ENCODE measurements at places on chromosomes 4 and X.

GRCh38 chrX:125681507-125681906 lies 361.8 kb downstream of the TEX13C start:
- DNase-seq: no peak

- DNase-seq: no peak
Observed at GRCh38 chr4:77194989-77195388, 38.0 kb downstream of the CCNG2 start.

GRCh38 chr4:1625600-1626138 lies 58.4 kb downstream of the FAM53A start:
- no peak for DNase-seq

- DNase-seq: no peak
Observed at GRCh38 chrX:38959736-38960135, 158.5 kb downstream of the MID1IP1 start.

DNA sequence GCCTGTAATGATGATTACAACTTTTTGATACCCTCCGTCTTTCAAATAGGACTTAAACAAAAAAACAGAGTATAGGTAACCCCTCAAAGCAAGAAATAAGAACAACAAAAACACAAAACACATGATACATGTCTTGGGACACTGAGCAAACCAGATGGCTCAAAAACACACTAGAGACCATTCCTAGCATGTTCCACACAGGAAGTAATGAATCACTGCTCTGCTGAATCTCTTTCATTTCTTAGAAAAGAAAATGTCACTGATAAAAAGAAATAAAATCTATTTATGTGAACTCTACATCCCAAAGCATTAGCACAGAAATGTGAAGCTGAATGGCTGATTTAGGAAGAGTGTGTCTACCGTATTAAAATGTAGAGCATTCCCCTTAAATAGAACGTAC lies 134.5 kb upstream of the IL15 start:
- DNase-seq: no peak

DNA sequence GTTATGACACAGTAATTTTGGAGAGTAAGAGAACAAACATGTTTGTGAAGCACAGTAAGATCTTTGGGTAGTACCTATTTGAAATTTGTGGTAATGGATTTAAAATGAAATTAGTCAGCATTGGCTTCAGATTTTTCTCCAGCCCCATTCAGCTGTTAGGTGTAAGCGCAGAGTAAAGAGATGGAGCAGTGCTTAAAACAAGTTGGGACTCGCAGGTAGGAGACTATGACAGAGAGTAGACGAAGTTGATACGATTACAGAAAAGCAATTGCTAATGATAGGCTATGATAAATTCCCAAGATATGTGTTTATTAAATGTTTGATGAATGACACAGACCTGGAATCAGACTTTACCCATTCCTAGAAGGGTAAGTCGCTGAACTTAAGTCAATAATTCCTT lies 72.6 kb downstream of the CHIC2 start:
- DNase-seq: no peak

GRCh38 chr4:38456096-38456495 lies 207.9 kb upstream of the KLF3 start:
- DNase-seq: no peak

DNA sequence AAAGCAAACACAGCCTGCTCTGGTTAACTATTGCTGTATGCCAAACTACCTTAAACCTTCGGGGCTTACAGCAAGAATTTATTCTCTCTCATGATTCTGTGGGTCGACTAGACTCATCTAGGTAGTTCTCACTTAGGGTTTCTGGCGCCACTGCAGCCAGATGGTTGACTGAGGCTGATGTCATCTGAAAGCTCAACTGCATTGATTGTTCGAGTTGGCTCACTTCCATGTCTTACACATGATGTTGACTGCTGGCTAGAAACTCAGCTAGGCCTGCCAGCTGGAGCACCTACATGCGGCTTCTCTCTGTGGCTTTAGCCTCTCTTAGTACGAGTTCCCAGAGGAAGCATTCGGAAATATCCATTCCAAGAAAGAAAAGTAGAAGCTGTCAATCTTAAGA lies 103.2 kb downstream of the SRPX start:
- DNase-seq: no peak

- DNase-seq: no peak
Observed at GRCh38 chr4:4585012-4585670, 43.3 kb upstream of the STX18 start.

- no peak for DNase-seq
Observed at GRCh38 chr4:150244600-150244999, 166.4 kb downstream of the DCLK2 start.

- DNase-seq: no peak
Observed at GRCh38 chr4:71524756-71525155, 185.9 kb downstream of the SLC4A4 start.

GRCh38 chr4:185600801-185601434 lies 65.6 kb upstream of the PDLIM3 start:
- no peak for DNase-seq

DNA sequence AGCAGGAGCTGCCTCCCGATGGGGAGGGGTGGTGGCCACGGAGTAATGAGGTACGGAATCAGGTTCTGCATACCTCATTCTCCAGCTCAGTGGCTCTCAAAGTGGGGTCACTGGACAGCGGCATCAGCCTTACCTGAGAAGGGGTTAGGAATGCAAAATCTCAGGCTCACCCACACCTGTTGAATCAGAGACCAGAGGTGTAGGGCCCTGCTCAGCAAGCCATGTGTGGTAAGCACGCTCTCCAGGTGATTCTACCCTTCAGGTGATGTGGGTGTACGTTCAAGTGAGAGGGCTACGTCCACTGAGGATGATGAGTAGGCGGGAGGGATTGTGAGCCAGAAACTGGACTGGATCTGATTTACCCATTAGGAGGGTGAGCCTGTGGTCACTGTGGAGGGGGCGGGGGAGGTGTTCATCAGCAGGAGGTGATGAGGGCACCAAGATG lies 65.8 kb downstream of the ANAPC4 start:
- DNase-seq: no peak

DNA sequence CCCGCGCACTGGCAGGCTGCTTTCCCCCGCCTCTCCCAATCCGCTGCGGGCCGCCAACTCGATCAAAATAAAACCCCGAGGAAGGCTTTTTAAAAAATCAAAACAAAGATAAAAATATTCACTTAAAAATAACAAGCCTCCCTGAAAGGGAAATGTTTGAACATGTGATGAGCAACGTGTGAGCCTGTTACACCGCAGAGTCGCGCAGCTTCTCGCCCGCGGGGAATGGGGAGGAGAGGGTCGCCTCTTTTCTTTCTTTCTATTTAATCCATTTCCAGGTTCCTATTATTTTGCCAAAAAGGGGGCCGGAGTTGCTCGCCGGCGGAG lies 326.0 kb upstream of the F9 start:
- DNase-seq: no peak

DNA sequence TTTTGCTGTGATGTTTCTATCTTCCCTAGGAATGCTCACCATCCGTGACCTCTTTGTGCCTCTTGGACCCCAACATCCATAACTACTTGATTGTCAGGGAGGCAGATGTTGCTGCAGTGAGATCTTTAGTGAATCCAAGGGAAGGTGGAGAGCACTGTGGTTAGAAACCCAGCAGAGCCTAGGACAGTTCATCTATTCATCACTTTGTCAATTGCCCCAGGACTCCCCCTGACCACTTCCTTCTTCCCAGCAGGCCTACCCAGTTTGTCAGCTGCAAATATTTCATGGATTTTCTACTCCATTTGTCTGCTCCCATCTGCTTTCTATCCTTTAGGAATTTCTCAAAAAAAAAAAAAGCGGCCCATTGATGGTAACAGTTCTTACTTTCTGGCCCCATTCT lies 942.8 kb downstream of the PCDH7 start:
- no peak for DNase-seq

DNA sequence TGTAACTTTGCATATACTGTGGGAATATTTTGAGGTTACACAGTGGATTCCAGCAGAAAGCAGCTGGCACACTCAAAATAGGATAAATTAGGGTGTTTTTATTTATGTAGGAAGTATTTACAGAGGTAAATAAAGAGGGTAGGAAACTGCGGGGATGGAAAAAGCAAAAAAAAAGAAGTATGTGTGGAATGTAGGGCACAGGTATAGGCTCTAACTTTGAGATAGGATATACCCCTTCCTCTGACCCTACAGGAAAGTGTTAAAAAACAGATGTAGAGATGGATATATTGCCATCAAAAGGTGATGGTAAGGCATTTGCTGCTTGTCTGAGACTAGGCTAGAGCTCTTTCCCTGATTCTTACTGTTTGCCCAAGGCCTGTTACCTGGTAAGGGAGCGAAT lies 173.1 kb upstream of the ANK2 start:
- no peak for DNase-seq

GRCh38 chr4:3388471-3389232 lies 53.1 kb upstream of the HGFAC start:
- no peak for DNase-seq

DNA sequence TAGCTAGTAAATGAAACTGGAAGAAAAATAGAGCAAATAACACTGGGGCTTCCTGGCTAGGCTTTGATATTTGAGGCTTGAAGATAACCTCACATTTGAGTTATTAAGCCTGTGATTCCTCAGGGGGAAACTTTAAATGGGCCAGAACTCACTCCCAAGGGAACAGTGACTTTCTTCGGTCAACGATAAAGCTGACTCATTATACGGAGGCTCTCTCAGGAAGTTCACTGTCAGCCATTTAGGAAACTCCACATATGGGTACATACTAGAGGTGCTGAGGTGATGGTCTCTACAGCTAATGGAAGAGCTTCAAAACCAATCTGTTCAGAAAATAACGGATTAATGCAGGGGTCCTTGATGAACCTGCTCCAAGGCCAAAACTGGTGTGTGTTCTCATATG lies 120.8 kb downstream of the SH2D1A start:
- no peak for DNase-seq

GRCh38 chr4:156765277-156765676 lies 206.3 kb downstream of the PDGFC start:
- no peak for DNase-seq

GRCh38 chr4:87975466-87975865 lies at the start of gene SPP1:
Gene SPP1 (plus strand): TSS chr4:87975714. CDS start chr4:87976896, 1,182 bp downstream.
- no peak for DNase-seq

DNA sequence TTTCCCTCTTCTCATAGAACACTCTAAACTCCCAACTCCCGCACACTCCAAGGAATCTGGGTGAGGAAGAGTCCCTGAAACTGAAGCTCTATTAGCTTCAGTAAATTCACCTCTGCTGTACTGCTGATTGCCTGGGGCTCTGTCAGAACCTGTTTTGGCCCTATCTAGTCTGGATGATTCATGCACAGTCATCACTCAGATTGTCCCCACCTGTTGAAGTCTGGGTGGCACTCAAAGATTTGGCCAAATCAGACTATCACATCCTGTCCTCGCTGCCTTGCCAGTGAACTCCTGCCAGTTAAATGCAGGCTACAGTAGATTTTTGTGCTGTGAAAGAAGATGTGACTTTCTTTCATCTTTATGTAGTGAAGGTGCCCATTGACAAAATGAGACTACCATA lies 63.5 kb upstream of the EMCN start:
- no peak for DNase-seq

GRCh38 chr4:160142579-160142978 lies 1039.7 kb downstream of the RAPGEF2 start:
- no peak for DNase-seq

DNA sequence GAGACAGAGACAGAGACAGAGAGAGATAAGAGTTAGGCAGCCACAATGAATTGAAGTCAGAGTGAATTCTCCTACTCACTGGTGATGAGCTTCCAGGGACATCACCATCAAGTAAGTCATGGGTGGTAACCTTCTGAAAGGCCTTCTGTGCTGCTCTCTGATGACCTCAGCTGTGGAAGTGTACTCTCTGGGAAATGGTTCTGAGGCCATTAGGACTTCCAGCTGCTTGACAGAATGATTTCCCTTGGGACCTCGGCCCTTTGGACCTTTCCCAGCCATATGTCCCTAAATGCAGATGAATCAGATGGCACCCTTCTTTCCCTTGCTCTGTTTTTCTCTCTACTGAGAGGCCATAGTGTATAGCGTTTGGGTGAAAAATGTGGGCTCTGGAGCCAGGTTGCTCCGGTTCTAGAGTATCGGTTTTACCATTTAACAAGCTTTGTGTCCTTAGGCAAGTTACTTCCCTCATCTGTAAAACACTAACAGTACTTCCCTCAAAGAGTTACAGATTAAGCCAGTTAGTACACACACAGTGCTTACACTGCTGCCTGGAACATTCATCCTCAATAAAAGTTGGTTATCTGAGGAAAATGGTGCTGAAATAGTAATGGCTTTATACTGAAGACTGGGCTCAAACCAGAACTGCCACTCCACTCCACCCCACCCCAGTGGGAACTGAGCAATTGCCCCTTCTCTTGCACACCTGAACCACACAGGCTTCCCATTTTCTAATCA lies 7.6 kb downstream of the SEPTIN11 start:
- no peak for DNase-seq

DNA sequence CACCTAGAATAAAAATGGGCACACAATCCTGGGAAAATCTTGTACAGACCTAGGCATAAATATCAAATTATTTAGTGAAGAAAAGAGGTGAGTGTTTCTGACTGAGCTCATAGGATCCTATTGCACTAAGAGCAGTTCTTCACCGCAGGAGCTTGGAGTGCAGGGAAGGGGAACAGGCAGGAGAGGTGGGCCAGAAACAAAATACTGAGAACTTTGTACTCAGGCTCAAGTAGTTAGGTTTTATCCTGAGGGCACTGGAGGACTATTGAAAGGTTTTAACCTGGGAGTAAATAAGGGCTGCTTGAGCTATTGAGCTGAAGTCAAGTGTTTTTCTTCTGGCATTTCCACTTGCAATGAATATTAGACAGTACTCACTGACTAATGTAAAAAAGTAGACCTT lies 12.2 kb downstream of the EPHA5 start:
- DNase-seq: no peak

- DNase-seq: no peak
Observed at GRCh38 chr4:52290466-52290865, 239.4 kb downstream of the SPATA18 start.

DNA sequence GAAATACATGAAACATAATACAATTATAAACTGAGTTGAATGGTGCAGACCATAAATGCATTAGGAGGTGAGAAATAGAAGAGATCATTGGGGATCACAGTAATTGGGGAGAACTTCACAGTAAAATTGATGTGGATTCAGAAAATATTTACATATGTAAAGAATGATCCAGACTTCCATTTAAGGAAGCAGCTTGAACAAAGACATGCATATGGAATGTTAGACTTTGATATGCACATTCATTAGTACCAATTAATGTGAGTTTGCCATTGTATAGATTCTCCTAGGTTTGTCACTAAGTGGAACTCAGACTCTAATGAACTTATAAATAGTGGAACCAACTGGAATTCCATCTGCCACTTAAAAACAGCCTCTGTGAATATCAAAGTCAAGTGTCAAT lies 235.6 kb downstream of the PARM1 start:
- no peak for DNase-seq

DNA sequence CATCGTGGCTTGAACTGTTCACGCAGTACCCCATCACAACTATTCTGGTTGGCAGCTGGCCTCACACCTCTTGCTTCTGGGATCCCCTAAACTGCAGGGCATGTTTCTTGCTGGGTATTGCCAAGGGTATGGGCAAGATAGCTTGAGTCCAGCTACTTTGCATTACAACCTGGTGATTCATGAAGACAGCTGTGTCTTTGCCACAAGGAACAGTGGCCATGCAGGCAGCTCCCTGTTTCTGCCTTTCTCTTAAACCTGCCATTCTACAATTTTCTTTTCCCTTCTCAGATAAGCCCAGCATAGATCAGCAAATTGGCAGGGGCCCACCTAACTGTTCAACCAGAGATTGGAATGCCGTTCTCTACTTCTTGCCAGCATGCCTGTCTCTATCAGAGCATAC lies 42.8 kb downstream of the TENM3 start:
- DNase-seq: no peak

All from stimulated activated CD8-positive, alpha-beta memory T cell treated with anti-CD3 and anti-CD28 coated beads, Interleukin-4, amount 100 ng/mL, for 4 hours (primary cell).